ENCODE measurements at places on chromosomes 1 and 21.

DNA sequence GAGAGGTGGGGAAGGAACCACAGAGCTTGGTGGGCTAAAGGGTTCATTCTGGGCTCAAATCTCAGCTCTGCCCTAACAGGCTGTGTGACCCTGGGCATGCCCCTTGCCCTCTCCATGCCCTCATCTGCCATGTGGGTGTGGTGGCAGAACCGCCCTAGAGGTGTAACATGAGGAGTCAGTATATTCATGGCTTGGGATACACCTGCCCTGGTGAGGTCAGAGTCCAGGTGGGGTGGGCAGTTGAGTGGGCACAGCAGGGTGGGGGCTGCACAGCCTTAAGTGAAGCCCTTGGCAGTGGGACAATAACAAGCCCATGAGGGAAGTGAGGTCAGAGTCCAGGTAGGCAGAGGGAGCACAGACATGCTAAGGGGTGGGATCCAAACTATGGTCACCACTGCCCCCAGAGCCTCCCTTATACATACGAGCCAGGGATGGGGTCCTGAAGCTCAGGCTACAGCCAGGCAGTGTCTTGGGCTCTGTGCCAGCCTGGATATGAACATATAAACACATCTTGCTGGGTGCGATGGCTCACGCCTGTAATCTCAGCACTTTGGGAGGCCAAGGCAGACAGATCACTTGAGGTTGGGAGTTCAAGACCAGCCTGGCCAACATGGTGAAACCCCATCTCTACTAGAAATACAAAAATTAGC is 59.0 kb upstream of the EFHD2 start:
- no peak for DNase-seq

- no peak for DNase-seq
These were observed 9.3 kb upstream of the FCAMR start for GRCh38 chr1:206979379-206980043.

GRCh38 chr1:19435181-19435580 is 50.2 kb downstream of the CAPZB start:
- no peak for DNase-seq

GRCh38 chr1:244952280-244952933 is 88.1 kb upstream of the HNRNPU start:
- no peak for DNase-seq

GRCh38 chr1:7640350-7640749 is 130.7 kb upstream of the VAMP3 start:
- no peak for DNase-seq

DNA sequence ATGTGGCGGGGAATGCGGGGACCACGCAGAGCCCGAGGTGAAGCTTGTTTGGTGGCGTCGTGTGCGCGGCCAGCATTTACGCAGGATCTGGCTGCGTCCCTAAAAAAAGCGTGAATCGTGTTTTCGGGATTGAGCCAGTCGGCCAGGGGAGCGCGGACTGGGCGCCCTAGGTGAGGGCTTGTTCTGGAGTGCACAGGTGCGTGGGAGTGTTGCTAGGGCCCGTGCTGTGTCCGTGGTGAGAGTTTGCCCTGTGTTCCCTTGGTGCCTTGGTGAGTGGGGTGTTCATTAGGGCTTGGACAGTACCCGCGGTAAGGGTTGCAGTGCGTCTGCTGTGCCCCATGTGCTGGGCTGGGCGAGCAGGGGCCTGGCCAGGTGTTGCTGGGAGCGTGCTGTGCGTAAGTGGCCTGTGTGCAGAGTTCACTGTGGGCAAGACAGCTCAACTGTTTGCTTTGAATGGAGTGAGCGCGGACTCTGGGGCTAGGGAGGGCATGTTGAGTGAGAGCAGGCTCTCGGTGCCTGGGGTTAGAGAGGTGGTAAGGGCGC is 673 bp downstream of the CD46 start:
- DNase-seq = no peak

GRCh38 chr1:72670902-72671301 is 388.6 kb upstream of the NEGR1 start:
- DNase-seq = no peak

DNA sequence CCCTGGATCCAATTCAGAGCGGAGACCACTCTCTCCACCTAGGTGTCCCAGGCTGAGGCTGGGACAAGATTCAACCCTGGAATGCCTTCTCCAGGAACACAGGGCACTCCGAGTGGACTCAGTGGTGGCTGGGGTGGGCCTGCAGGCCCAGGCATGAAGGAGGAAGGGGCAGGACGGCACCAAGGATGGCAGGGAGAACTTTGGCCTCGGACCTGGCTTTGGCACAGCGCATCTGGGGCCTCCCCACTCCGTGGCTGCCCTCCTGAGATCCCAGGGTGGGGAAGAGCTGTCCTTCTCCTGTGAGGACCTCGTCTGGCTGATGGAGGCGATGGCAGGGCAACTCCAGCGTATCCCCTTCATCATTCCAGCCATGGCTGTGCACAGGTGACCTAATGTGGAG is 35.6 kb downstream of the DHCR24 start:
- DNase-seq = no peak

- DNase-seq = peak; percentile 53
These were observed 991 bp downstream of the PRMT6 start for GRCh38 chr1:107057197-107058133.

GRCh38 chr1:162977944-162978568 is 91.1 kb upstream of the RGS4 start:
- no peak for DNase-seq

GRCh38 chr1:58898739-58899586 is 115.1 kb upstream of the JUN start:
- peak; percentile 47 for DNase-seq

GRCh38 chr1:41003127-41003639 is 18.3 kb downstream of the SLFNL1 start:
- no peak for DNase-seq

All from right renal pelvis (tissue), 4 donors.